SK-N-DZ (cell line): ENCODE measurements at places on chromosomes 5 and 9.

- DNase-seq, result no peak
Observed at GRCh38 chr9:37383393-37383792, 39.1 kb upstream of the GRHPR start.

DNA sequence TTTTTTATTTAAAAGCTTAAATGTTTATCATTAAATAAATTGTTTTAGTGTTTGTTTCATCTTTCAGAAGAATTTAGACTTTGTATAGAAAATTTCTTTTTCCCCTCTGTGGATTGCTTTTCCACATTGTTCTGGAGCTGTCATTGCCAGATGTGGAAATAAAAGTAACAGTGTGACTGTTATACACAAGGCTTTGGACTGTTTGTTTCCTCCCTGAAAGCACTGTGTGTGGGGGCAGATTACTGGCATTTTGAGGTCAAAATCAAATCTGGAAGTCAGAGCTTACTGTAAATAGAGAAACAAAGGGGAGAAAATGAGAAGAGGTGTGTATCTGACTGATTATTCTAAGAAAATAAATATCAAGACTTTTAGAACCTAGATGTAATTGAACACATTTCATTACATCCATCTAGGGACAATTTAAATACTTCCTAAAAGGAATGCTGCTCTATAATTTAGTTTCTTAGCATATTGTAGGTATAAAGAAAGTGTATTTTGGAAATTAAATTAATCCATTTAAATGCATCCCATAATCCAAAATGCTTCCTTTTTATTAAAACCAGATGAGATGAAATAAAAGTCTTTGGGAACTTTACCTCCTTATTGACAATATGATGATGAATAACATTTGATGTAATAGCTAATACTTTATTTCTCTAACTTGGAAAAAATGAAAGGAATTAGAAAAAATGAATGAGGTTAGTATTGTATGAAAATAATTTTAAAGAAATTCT, 51.9 kb downstream of the ERCC6L2 start:
- no peak for DNase-seq

DNA sequence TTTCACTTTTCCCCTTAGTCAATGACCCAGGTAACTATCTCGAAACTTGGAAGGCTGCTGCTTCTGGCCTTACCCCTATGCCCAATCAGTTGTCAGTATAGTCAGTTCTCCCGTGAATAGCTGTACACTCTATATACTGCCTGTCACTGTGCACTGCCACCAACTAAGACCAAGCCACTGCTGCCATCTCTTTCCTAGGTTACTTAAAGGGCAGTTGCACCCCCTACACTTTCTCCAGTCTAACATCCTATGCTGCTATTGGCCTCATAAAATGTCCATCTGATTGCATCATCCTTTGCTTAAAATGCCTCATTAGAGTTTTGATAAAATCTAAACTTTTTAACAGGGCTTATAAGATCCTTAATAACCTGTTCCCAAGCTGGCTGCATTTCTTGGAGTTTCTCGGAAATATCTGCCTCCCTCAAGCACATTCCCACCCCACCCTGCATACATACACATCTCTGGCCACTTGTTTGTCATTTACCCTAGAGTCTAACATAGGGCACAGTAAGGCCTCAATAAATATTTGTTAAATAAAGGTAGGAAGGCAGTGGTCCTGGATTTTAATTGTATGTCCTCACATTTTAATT, 32.8 kb upstream of the TNFAIP8 start:
- DNase-seq, result no peak

DNA sequence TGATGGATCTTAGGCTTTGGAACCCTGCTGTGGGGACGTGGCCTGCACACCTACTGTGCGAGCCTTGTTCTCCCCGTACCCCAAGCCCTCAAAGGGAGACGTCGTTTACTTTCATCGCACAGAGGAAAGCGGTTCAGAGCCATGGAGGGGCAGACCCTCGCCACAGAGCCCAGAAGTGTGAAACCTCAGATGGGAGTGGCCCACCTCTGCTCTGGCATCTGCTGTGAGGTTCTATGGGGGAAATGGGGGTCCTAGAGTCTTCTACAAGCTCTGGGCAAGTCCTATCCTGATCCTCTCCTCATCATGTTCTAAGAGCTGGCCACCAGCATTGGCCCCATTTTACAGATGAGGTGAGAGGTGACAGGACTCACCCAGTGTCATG, 3.7 kb upstream of the RNF44 start:
- DNase-seq, result no peak
